ENCODE measurements at places on chromosomes 1 and 21.

DNA sequence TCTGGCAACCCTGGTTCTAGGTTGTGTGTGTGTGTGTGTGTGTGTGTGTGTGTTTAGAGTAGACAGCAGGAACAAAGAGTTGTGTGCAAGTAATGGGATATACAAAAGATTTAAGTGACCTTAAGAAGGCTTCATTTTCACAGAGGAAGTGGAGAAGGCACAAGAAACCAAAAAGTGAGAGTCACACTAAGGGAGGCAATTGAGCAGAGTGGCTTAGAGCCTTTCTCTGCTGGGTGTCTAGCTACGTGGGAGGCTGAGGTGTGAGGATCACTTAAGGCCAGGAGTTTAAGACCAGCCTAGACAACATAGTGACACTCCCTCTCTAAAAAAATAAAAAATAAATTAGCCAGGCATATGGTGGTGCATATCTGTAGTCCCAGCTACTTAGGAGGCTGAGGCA, 44.4 kb upstream of the HAO2 start:
- DNase-seq = no peak

DNA sequence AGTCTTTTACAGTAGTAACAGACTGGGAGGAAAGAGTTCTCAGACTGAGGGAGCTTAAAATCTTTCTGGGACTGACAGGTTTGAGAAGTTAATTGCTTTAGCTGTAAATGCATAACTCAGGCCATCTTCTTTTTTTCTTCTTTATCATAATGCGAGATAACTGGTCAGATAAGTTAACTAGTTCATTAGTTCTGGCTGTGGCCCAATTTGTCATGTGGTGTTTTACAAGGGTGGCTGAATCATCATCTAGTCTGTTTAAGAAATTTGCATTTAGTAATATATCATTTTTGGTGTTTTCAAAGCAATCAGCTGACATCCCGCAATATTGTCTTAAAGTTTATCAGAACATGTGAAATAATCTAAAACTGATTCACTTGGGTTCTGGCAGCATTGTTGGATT, 14.0 kb downstream of the HSD3B2 start:
- DNase-seq = no peak

GRCh38 chr1:153309441-153309840, 3.3 kb downstream of the PGLYRP3 start:
- DNase-seq = no peak

DNA sequence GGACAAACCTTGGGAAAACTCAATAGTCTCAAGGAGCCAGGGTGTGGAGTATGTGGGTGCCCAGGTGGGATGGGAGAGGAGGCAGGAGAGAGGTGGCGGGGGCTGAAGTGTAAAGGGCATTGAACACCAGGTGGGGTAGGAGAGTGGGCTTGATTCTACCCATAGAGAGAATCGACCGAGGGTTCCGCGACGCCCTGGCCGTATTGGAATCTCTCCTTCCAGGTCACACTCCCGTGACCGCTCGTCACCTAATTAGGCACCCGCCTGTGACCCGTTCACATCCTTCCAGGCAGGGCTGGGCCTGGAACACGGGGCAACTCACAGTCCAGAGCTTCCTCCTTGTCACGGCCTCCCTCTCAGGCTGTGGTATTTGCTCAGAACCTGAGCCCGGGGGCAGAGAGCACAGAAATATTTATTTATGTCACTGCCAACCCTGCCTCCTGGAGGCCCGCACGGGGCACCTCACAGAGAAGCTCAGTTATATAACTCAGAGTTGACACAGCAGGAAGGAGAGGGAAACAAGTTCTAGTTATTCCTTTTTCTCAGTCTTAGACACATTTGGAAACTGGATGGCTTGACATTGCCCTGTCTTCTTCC, 12.0 kb downstream of the NCMAP start:
- DNase-seq = peak; percentile 22

- DNase-seq = no peak
These were observed 85.9 kb upstream of the WARS2 start for GRCh38 chr1:119226321-119226720.

GRCh38 chr1:205480349-205480985, 24.0 kb upstream of the CDK18 start:
- DNase-seq = peak; percentile 73

- no peak for DNase-seq
These were observed 199.9 kb upstream of the JUN start for GRCh38 chr1:58983633-58984245.

DNA sequence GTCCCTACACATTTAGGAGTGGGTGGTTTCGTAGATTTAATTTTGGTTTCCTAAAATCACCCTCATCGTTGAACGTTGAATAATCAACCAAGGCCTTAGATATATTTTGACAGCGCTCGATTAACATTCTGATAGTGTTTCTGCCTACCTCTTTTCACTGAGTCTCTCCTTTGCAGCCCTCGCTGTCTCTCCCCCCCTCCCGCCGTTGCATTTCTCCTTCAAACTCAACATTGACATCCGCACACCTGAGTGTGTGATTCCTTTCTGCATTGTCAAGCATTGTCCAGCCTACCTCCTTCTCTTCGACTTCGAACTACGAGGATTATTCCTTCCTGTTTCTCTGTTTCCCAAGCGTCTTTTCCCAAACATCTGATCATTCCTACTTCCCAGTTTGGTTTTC, 1.8 kb upstream of the ADAMTS1 start:
- no peak for DNase-seq

DNA sequence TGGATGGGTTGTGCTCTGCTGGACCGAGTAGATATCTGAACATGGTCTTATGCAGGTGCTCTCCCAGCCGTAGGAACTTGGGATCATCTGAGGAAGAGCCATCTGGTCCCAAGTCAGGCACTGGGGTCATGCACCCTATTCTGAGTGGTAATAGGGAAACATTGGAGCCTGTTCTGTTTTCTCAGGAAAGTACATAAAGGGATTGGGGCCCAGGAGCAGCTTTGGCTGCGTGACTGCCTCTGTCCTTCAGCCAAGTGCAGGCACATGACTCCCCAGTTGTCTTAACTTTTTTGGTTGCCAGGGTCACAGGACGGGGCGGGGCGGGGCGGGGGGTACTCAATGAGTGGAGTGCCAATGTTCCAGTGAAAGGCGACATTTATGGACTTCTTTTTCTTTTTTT, 11.5 kb downstream of the PFKFB2 start:
- no peak for DNase-seq

GRCh38 chr1:26126321-26127084, 14.9 kb downstream of the PDIK1L start:
- DNase-seq = peak; percentile 58

DNA sequence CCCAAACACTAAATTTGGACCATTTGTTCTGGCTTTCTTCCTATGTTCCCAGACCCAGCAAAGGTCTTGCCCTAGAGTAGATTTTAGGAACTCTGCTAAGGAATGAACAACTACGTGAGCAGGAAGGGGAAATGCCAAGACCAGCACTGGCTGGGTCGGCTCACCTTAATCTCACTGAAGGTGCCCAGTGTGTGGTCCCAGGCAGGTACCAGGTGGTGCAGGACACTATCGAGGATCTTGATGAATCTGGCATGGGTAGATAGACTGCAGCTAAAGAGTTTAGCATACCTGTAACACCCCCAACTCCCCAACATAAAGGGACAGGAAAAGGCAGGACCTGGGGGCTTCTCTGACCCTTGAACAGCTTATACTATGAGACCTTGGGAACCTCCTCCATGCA, 3.0 kb downstream of the HECTD3 start:
- no peak for DNase-seq

- no peak for DNase-seq
These were observed 8.5 kb downstream of the FNDC10 start for GRCh38 chr1:1591452-1591851.

GRCh38 chr1:119150150-119150549, 9.7 kb upstream of the WARS2 start:
- DNase-seq = no peak

DNA sequence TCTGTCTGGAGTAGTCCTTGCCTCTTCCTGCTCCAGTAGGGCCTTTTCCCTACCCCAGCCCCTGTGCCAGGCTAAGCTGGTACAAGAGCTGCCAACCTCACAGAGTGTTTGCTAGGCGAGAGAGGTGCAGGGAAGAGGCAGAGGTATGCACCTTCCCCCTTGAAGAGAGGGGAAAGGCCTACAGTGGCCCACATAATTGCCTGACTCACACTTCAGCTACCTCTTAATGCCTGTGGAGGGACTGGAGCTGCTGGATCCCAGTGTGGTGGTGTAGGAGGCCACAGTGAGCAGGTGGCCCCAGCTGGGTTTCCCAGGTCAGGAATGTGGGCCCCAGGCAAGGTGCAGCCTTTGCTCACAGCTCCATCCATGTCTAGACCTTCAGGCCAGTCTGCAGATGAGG, 3.3 kb upstream of the CCDC28B start:
- no peak for DNase-seq

- no peak for DNase-seq
These were observed 2.7 kb upstream of the PTPN22 start for GRCh38 chr1:113874012-113874879.

DNA sequence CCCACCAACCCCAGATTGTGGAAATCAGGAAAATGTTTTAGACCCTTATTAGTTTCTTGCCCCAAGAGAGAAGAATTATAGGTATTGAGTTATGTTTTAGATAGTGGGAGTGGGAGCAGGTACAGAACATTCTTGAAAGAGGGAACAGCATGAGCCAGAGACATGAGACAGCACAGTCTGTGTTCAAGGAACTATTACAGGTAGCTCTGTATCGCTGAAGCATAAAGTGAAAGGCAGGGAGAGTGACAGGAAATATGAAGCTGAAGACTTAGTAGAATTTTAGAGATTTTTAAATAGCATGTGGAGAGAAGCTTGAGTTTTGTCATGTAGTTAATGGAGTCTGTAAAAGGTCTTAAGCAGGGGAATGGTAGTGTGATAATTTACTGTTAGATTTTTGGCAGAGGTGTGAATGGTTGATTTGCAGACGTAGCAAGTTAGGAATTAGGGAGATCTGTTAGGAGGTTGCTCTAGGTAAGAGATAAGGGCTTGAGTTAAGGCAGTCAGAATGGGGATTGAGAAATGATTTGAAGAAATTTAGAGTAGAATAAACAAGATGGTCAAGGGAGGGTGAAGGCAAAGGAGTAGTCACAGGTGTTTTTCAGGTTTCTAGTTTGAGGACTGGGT, 11.6 kb downstream of the SUCO start:
- no peak for DNase-seq

- DNase-seq = no peak
These were observed 289.7 kb upstream of the NRIP1 start for GRCh38 chr21:15354516-15354915.

- DNase-seq = no peak
These were observed 431 bp downstream of the ARPC5 start for GRCh38 chr1:183635099-183635605.

DNA sequence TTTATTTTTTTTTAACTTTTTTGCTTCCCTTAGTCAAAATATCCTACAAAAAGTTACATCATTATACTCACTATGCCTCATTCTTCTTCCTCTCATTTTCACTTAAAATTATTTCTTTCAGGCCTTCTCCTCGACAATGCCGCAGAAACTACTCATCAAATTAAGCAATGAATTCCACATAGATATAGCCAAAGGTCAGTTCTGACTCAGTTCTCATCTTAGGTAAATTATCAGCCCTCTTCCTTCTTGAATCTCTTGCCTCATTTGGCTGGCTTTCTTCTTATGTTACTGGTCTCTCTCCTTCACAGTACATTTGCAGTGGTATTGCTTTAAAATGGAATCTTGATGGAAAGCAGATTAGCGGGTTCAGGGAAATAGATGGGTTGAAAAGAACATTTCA, 260.7 kb upstream of the BRINP3 start:
- no peak for DNase-seq

- DNase-seq = no peak
These were observed 4.8 kb downstream of the MKNK1 start for GRCh38 chr1:46599059-46599970.

GRCh38 chr1:115680730-115681111, 39.0 kb downstream of the VANGL1 start:
- no peak for DNase-seq

- no peak for DNase-seq
These were observed 31.2 kb downstream of the CDCA8 start for GRCh38 chr1:37723390-37724078.

- no peak for DNase-seq
These were observed 107.7 kb upstream of the TMPRSS2 start for GRCh38 chr21:41615613-41616012.

DNA sequence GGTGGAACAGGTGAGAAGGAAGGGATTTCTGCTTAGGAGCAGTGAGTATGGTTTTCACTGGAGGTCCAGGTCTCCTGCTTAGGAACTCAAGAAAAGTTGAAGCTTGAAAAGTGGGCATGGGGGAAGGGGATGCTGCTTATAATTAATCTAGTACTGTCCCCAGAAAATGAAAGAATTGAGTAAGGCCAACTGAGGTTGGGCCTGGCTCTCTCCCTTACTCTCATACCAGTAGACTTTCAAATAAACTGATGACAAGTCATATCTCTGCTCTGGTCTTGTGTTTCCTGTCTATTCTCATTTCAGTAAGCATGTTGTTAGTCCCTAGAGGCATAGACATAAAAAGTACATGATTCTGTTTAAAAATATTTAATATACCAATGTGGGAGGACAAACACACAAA, 26.4 kb downstream of the CD48 start:
- no peak for DNase-seq

GRCh38 chr21:31927689-31928353, 55.0 kb downstream of the HUNK start:
- no peak for DNase-seq

DNA sequence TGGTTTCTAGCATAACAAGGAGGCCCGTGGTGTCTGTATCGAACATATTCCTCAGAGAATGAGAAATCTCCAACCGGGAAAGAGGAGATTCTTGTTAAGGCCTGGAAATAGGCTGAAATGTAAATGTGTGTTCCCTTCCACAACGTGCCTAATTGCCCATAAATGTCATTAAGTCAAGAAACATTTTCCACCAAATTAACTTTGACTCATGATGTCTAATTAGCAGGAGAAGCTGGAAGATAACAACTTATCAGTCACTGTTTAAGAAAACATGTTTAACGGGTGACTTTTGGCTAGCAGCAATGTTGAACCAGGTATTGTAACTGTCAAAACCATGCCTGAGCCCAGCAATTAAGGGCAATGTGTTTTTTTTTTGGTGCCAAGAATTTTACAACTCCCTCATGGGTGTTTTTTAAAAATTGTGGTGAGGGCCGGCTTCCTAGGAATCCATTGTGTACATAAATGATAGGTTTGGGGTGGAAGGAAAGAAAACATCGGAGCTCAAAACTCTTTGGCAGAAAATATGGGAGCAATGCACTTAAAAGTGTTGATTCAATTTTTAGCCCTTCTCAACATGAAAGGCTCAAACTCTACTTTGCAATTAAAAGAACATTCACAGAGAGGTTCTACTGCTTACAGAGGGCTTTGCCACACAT, 67.0 kb downstream of the OLIG1 start:
- no peak for DNase-seq

- no peak for DNase-seq
These were observed 31.1 kb downstream of the PROK1 start for GRCh38 chr1:110481968-110482623.

- DNase-seq = no peak
These were observed 643.4 kb downstream of the SMYD3 start for GRCh38 chr1:245863566-245864184.

- DNase-seq = no peak
These were observed 13.1 kb upstream of the KCNQ4 start for GRCh38 chr1:40770296-40771070.
